ENCODE measurements at places on chromosomes 2 and 18. TPM values are rescaled to one million over a fixed set of nuclear protein-coding genes. Genes with fewer than 3 reads are reported as not detected.

ATP6V1C2 gene
- total RNA-seq = 3.6 TPM

MEP1B gene
- total RNA-seq = not detected

EVX2 gene
- not detected for total RNA-seq

LIMS4 gene
- 3.3 TPM for total RNA-seq

E2F6 gene
- total RNA-seq = 30.2 TPM

IMMT gene
- total RNA-seq = 46.9 TPM

TRAPPC12 gene
- 41.3 TPM for total RNA-seq

Measured in subcutaneous adipose tissue (tissue), 4 donors.